Stimulated activated CD4-positive, alpha-beta T cell treated with anti-CD3 and anti-CD28 coated beads, Interleukin-15, amount 100 ng/mL, for 1 hour (primary cell): ENCODE measurements at places on chromosomes 6 and 20.

GRCh38 chr6:103534095-103534494 is 1325.6 kb downstream of the HACE1 start:
- no peak for DNase-seq

- DNase-seq = no peak
Observed at GRCh38 chr6:53741034-53741823, 53.6 kb upstream of the LRRC1 start.

DNA sequence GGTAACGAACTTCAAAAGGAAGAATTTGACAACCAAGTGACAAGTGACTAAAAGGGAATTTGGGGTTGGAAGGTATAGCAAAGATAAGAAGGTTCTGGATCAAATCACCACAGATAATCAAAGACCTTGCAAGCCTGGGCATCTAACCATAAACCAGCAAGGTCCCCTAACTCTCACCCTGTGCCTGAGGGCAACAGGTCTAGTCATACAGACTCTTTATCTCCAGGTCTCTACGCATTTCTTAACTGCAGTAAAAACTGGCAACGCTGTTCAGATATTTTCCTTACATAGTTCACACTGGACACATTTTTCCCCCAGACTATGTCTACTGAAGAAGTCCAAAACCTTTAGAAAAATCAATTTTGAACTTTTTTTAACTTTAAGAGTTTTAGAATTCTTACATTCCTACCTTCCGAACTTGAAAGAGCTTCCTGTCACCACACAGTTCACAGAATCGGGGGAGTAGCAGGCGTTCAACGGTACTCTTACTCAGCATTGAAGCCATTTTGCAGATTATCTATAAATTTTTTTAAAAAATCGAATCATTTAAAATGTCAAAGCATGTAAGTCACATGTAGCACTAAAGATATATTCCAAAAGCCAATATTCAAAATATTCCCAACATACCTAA is 23.0 kb upstream of the ANKRD60 start:
- no peak for DNase-seq

GRCh38 chr6:70763754-70764510 is 96.2 kb downstream of the SMAP1 start:
- no peak for DNase-seq

GRCh38 chr6:4367643-4368042 is 232.3 kb upstream of the ECI2 start:
- no peak for DNase-seq

- DNase-seq = no peak
Observed at GRCh38 chr20:32252189-32252588, 25.3 kb upstream of the KIF3B start.

- no peak for DNase-seq
Observed at GRCh38 chr20:50107796-50108331, 5.1 kb downstream of the UBE2V1 start.
